Stimulated activated CD4-positive, alpha-beta T cell treated with anti-CD3 and anti-CD28 coated beads, Interleukin-12 subunit alpha, Interleukin-12 subunit beta, amount 100 ng/mL, for 24 hours (primary cell): ENCODE measurements at places on chromosomes 5 and 9.

GRCh38 chr9:81193362-81194339 lies 495.7 kb downstream of the TLE1 start:
- no peak for DNase-seq

DNA sequence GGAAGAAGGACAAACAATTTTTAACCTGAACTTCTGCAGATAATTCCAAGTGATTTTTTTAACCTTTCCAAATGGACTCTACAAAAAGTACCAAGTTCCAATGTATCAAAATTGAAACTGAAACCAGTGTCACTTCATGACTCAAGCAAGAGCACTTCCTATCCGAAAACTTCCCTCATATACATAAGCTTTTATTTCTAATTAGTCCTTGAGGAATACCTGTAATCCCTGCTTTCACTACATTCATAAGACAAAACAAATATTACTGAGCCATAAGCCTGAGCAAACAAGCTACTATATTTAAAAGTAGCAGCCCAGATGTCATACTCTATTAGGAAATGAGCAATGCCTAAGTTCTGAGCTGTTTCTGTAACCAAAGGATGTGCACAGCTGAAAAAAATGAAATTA lies 224.4 kb downstream of the EBF1 start:
- no peak for DNase-seq

GRCh38 chr5:67272453-67273130 lies 76.0 kb upstream of the CD180 start:
- DNase-seq = no peak

DNA sequence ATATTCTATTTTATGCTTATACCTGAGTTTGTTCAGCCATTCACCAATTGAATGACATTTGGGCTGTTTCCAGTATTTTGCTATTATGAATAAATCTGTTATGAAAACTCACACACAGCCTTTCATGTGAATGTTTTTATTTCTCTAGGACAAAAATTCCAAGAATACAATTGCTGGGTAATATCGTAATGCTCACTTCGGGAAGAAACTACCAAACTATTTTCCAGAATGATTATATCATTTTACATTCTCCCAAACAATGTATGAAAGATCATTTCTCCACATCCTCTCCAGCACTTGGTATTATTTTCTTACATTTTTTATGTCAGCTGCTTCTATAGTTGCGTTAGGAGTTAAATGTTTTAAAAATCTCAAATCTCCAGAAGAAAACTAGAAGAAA lies 58.3 kb upstream of the LHFPL2 start:
- no peak for DNase-seq

- DNase-seq = no peak
Measured at GRCh38 chr5:5523066-5523505, 100.6 kb downstream of the ICE1 start.

DNA sequence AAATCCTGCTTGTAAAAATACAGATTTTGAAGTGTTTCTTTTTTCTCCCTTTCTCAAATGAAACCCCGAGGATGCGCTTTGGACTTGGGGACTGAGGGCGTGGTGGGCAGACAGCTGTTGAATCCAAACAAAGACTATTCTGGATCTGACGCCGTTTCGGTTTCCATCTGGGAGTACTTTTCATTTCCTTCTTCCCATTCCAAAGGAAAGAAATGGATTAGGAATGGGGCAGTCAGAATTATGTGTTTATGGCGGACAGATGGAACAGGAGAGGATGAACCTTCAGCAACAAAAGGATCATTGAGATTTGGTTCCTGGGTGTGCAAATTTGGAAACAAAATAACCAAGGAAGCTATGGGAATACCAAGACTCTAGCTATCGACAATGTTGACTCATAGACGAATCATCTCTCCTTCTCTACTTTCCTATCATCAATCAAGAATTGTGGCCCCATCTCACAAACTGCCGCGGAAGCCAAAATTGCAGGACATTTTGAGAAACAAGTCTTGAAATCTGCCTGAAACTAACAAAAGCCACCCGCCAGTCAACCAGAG lies 300.6 kb downstream of the PARP8 start:
- DNase-seq = no peak

DNA sequence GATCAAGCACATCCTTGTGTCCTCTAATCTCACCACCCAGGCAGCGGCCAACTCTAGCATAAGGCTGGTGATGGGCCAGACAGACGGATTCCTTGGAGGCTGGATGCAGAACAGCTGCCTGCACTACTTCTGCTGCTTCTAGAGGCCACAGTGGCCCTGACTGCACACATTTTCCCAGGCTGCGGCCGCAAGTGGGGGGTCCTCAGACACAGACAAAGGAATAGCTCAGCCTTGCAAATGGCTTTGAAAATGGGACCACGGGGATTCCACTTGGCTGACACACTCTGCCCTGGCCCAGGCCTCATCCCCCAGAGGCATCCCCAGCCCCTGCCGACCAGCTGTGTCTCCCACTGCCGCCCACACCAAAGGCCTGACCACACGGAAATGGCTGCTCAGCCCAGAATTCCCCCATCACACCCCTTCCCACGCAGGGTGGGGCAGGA lies 540.8 kb downstream of the BNC2 start:
- no peak for DNase-seq

DNA sequence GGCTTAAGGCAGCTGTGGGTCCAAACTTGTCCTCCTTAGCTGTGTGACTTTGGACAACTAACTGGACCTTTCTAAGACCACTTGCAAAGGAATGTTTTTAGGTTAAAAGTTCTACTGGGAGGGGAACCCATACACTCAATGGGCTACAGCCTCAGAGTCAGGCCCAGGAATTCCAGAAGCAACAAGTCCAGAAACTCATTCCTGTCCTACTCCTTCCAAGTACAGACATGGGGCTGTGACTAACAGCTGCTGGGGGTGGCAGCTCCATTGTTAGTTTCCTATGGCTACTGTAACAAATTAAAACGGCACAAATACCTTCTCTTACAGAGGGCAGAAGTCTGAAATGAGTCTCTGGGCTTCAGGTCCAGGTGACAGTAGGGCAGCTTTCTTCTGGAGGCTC lies 12.4 kb upstream of the AKNA start:
- no peak for DNase-seq

DNA sequence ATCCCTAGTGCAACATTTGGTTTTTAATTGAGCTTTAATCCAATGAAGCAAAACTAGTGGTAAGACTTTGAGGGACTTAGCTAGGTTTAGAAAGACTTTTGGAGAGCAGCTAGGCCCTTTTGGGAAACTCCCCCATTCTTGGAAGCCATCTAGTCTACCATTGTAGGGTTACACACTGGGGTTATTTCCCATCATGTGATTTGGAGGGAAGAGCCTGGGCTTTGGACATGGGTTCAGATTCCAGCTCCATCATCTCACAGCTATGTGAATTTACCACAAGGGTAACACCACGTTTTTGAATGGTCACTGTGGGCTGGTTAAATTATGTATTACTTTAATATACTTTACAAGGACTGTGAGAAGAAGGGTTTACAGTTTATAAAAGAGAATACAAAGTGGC lies 18.3 kb upstream of the TNFSF15 start:
- no peak for DNase-seq

- DNase-seq = no peak
Measured at GRCh38 chr9:131403493-131403773, 9.5 kb downstream of the PRRC2B start.

DNA sequence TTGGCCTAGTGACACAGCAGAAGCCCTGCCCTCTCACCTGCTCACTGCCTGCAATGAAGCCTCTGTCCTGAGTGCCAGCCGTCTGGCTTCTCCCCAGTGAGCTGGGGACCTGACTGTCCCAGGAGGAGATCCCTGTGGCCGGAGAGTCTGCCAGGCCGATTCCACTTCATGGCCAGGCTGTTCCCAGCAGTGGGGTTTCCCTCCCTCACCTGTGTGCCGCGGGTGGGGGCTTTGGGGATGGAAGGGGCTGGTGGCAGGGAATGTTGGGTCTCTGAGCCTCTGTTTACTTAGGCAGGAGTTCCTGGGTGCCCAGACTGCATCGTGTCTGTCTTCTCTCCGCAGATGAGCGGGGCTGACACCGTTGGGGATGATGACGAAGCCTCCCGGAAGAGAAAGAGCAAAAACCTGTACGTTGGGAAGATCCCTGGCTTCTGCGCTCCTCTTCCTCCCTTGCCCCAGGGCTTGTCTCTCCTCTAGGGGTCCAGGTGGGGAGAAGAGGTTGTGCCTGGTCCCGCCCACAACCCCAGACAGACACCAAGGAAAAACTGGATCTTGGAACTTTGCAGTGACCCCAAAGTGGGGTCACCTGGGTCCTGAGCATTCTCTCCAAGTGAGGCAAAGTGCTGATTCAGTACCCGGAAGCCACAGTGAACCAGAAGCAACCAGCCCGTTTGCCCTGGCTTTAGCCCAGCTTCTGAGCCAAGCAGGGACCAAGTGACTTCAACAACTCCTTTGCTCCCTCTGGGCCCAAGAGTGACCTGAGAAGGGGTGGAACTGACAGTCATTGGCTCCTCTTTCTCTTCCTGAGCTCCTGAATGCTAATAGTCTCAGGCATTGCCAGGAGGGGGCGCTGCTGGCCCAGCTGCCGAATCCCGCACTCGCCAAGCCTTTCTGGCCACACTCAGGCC lies 127.7 kb downstream of the RGS3 start:
- DNase-seq = peak; percentile 71
